LNCaP clone FGC (cell line): ENCODE measurements at places on chromosomes 12 and 14.

DNA sequence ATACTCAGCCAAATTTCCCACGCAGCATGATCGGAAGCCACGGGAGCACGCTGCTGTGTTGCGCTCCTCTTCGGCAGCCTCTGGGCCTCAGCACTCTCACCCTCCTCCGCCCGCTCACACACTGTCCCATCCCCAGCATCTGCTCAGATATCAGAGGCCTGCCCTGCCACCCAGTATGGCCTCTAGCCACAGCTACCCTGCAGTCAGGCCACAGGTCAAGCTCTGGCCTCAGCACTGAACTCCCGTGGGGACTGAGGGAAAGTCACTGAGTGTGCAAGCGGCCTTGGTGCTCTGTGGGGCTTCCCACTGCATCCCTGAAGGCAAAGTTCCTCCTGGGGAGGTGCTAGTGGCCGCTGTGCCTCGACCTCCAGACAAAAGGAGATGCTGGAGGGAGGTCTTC, 2.0 kb downstream of the KRT77 start:
- no peak for DNase-seq

- no peak for DNase-seq
Measured at GRCh38 chr12:19894803-19895202, 455.5 kb downstream of the AEBP2 start.

DNA sequence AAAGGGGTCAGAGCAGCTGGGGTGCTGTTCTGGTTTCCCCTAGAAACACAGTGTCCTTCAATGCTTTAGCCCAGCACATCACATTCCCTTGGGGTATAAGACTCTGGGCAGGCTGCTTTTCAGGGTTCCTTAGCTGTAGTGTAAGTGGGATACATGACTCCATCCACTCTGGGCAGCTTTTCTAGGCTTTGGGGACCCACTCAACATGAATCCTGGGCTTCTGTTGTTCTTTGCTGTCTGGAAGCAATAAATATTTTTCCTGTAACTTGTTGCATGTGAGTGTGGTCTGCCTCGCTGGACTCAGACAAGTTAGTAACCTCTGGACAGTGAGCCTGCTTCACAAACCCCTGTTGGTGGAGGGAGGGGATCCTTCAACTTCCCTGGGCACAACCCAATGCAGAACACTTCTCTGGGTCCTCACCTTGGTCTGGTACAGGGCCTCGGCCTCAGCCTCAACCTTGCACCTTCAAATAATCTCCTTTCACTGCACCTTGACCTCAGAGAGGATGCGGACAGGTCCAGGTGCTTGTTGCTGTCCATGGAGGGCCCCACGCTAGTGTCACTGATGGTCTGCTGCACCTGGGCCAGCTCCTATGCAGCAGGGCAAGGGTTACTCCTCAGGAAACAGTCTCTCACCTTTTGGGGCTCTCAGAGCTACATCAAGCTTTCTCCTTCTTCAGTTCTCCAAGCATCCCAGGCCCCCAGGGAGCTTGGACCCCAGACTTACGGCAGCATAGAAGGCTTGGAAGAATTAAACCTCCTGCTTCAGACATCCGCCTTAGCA, 13.5 kb upstream of the KRT73 start:
- DNase-seq, result no peak

DNA sequence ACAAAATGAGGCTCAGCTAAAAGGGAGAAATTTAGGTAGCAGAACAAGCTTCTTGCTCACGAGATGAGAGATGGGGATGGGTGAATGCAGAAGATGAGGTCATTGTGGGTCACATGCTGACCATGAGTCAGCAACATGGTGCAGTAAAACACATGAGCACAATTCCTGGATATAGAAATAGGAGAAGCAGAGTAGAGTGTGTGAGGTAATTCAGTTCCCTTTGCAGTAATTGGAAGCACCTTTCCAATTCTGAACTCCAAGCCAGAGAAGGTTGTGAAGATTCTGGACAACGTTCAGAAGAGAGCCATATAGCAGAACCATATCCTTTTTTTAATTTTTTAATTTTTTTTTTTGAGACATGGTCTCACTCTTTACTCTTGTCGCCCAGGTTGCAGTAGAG, 62.0 kb upstream of the LMNTD1 start:
- no peak for DNase-seq

- no peak for DNase-seq
Measured at GRCh38 chr12:848882-849527, 96.6 kb downstream of the WNK1 start.

- no peak for DNase-seq
Measured at GRCh38 chr12:61098031-61098580, 1162.1 kb upstream of the USP15 start.

DNA sequence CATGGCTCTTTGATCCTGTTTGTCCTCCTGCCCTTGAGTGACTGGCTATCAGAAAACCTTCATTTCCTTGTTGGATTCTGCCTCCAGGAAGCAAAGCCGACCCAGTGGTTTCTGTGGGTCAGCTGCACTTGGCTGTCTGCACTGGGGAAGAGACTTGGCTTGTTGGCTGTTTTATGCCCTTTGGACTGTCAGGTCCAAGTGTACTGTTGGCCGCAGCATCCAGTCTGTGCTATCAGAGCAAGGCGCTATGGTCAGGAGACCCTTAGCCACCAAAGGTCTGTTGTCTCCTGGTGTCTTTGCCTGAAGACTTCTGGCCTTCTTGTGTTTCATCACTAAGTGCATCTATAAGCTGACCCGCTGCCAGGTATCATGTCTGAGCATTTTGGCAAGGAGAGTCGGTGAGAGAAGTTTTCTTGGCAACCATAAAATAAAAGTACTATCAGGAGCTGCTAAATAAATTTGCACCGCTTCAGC, 177.4 kb upstream of the HIF1A start:
- DNase-seq, result no peak
